ENCODE measurements at places on chromosomes 4 and X. TPM values are rescaled to one million over a fixed set of nuclear protein-coding genes. Genes with fewer than 3 reads are reported as not detected.

DNA sequence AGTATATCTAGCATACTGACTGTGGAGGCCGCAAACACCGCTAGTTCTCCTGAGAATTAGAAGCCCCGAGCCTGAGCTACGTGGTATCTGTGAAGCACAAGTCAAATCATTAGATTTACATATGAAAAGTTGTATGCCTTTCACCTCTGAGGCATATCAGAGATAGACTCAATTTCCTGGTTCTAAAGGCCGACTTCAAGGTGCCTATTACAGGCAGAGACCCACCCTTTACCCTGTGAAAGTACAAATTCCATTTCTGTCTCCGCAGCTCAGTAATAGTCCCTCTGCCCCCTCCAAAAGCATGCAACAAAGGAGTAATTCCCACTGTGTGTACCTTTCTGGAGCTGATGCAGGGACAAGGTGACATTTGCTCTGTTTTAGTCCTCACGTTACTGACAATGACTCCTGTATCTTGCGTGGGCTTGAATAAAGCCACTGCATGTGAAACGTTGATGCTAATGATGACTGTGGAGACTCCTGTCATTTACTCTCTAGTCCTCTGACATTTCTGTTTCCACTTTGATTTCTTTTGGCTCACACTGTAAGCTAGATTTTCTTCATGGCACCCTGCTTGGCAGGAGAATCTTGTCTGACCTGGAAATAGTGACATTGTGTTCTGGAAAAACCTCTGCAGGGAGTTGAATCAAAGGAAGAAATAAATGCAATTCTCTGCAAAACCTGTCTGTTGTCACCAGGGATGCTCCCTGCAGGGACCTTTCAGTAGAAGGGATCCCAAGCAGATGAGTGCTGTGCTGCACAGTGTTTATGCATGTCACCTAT lies 273.2 kb upstream of the EMCN start:
- DNase-seq, result no peak

- no peak for DNase-seq
These were observed 120.2 kb upstream of the ADGRL3 start for GRCh38 chr4:61079976-61080375.

DNA sequence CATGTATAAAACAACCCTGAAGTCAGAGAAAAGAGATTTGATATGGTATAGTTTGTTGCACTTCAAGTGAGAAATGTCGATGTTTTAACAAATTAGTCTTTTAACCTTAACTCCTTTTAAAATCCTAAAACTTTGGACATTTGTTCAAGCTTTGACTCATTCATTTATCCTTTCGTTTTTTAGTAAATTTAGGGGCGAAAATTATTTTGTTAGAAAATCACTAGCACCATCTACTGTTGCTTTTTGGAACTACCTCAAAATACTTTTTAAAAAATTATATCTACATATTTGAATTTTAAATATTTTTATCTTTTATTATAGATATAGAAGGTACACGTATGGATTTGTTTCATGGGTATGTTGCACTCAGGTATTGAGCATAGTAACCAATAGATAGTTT lies 165.1 kb upstream of the POF1B start:
- DNase-seq, result peak; percentile 5

- DNase-seq, result no peak
These were observed 407.0 kb downstream of the BCOR start for GRCh38 chrX:39690541-39691415.

GRCh38 chrX:154123241-154124219 lies 20.5 kb upstream of the OPN1LW start:
- DNase-seq, result peak; percentile 41

- DNase-seq, result no peak
These were observed 63.9 kb downstream of the PTCHD1 start for GRCh38 chrX:23398570-23398969.

GRCh38 chr4:182111586-182111985 lies 131.6 kb upstream of the TENM3 start:
- DNase-seq, result no peak

- DNase-seq, result no peak
These were observed 84.3 kb downstream of the RRAGB start for GRCh38 chrX:55801811-55802210.

GRCh38 chrX:153953342-153953830 lies 8.9 kb upstream of the RENBP start:
- DNase-seq, result no peak

- no peak for DNase-seq
These were observed 26.9 kb downstream of the FAM241A start for GRCh38 chr4:112172180-112172579.

DNA sequence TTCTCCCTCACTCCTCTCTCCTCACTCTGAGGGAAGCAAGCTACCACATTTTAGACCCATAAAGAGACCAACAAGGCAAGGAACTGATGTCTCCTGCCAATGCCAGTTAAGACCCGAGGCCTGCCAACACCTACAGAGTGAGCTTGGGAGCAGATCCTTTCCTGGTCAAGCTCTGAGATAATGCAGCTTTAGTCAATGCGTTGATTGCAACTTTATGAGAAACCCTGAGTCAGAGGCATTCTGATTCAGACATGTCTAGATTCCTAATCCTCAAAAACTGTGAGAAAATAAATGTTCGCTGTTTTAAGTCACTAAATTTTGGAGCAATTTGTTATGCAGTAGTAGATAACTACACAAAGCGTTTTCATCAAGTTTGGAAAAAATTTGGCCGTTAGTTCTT lies 115.5 kb downstream of the JADE1 start:
- no peak for DNase-seq

GRCh38 chr4:186021461-186022167 lies 47.3 kb upstream of the TLR3 start:
- peak; percentile 51 for DNase-seq

- no peak for DNase-seq
These were observed 10.5 kb upstream of the YTHDC1 start for GRCh38 chr4:68360231-68360968.

DNA sequence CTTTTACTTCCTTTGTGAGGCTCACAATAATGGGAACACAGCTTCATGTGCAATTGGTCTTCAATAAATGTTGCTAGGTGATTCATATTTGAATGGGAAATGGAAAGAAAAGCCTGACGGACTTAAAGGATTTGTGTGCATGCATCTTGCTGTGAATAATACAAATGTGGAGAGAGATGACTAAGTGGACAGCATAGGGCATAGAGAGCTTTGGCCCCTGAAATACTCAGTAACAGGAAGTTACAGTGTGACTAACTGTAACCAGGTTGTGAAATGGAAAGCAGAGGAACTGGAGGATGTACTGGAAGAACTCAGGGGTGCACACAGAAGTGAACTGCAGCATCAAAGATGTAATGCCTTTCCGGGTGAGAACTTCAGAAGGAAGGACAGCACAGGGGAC lies 206.7 kb downstream of the MGST2 start:
- peak; percentile 60 for DNase-seq

DNA sequence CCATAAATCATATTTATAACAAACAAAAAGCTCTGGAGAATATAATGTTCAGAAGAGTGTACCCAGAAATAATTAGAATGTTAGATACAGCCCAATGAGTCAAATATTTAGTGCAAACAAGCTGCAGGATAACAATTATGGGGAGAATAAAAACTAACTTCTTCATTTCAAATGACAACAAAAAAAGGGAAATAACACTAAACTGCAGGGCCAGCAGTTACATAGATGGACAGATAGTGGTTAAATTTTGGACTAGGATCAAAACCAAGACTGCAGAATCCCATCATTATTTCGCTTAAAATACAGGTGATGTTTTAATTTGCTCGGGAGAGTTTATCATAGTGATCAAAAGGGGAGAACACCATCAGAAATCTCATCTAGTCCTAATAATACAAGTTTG lies 617 bp upstream of the GPR34 start:
- no peak for DNase-seq

DNA sequence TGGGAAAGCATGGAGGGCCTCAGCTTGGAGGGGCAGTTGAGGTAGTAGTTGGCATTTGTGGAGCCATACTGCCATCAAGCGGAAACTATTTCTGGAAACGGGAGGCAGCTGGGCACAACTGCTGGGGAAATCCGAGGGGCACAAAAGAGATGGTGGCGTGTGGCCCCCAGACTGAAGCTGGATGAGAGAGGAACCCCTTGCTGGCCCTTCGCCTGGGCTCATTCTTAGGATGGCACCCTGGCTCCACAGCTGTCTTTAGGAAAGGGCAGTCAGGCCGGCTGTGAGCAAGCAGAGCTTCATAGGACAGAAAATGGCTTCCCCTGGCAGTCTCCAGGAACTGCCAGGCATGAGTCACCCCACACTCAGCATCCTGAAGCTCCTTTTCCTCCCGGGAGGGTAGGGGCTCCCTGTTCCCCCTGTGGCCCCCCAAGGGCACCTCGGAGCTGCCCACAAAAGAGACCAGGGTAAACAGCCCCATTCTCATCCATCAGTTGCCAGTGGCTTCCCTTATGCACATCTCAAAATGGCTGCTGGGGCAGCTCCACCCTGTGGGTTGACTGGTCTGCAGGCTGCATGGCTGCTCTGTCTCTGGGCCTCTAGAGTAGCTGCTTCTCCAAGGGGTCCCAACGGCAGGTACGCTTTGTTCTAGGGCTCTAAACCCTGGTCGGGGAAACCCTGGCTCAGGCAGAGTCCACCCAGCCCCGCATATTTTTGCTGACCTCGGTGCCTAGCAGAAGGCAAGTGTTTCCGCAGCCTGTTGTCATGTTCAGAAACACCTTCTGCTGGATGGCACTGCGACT lies 64.7 kb downstream of the NBDY start:
- no peak for DNase-seq

DNA sequence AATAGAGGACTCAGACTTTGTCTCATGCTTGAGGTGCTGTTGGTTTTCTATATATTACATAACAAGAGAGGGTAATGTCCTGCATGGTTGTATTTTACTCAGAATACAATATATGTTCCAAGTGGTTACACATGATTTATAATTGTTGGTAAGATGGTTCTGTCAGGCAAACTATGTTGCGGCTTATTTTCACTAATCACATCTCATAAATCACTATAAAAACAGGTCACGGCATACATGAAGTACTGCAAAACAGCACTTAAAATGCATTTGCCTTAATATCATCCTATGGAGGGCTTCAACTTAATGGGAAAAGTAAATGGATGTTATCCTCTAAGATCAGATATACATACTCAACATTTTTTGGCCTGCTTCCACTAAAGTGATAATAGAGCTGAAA lies 246.0 kb upstream of the ARSJ start:
- DNase-seq, result no peak

GRCh38 chrX:120790118-120790517 lies 85.5 kb downstream of the CT47B1 start:
- DNase-seq, result peak; percentile 21

DNA sequence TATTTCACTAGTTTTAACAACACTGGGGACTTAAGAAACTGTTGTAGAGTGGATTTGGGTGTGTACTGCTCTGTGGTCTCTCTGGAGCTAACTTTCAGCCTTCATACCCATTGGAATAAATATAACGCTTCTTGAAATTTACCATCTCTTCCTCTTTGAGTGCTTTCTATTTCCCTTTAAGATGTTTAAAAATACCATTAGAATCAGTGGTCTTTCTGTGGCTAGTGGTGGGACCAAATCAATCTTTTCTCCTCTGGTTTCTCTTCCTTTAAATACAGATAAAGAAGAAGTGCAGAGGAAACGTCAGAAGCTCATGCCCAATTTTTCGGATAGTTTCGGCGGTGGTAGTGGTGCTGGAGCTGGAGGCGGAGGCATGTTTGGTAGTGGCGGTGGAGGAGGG lies 92.0 kb downstream of the NFKB1 start:
- no peak for DNase-seq

DNA sequence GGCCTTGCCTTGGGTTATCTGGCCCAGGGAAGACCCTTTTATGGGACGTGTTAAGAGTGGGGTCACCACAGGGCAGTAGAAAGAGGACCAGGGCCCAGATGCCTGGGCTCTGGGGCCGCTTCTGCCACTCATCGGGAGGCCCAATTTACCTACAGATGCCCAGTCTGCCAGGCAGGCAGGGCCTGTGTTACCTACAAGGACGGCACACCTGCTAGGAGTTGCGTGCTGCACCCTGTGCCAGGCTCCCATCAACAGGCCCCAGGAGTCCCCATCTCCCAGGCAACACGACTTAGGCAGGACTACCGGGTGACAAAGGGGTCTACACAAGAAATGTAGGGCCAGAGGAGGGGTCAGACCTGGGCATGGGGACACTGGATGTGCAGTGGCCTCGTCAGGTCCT lies 34.6 kb downstream of the WDR1 start:
- DNase-seq, result no peak

- DNase-seq, result no peak
These were observed 153.3 kb upstream of the TBL1X start for GRCh38 chrX:9311421-9312160.

DNA sequence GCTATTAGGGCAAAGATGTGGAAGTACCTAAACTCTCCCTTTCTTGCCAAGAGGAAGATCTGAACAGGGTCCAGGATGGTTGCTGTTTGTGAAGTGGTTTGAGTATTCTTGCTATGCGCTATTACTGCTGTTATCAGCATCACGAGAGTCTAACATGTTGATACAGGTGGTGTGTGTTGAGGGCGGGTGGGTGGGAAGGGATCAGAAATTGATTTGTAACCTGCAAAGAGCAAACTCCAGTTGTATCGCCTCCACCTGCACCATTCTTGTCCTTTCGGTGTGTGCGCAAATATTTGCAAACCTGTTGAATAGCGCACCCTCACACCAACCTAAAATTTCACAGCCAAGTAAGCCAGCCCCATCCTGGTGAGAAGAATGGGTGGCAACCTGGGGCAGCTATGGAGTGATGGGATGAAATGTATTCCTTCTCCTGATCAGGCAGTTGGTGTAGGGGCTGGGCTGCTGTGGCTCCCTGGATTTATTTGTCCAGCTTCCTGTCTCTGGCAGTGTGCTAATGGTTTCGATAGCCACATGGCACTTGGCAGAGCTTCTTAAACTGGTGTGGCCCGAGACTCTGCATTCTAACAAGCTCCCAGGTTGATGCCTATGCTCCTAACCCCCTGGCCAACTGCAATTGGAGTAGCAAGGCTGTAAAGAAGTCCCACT lies 102.6 kb upstream of the SCML1 start:
- DNase-seq, result no peak

DNA sequence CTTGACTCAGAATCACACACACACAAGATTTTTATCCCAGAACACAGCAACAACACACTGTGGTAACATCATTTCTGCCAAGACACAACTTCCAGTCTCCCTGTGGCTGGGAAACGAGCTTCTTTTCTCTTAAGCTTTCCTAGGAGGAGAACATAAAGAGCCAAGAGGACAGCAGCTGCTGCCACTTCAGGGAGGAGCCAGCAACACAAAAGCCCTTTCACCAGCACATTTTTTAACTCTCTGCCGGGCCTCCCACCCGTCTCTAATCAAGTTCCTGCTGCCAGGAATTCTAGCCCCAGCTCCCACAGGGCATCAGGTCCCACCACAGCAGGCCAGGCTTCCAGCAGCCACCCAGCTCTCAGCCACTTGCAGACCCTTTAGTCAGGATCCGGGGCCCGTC lies 22.4 kb downstream of the FAT1 start:
- DNase-seq, result no peak

- DNase-seq, result no peak
These were observed 1306.6 kb upstream of the PABPC4L start for GRCh38 chr4:135508006-135508714.

Gene ZNF157
- total RNA-seq, result 0.54 TPM

Gene TIGD4
- total RNA-seq, result under 0.01 TPM

Gene FNIP2
- 9.4 TPM for total RNA-seq

Gene XG
- total RNA-seq, result under 0.01 TPM

Gene PFKFB1
- 0.27 TPM for total RNA-seq

Gene INPP4B
- 24.5 TPM for total RNA-seq

Gene EREG
- 165 TPM for total RNA-seq

Gene TMEM154
- 2.2 TPM for total RNA-seq

Gene F8A1
- total RNA-seq, result 6.7 TPM

Gene TMEM255A
- not detected for total RNA-seq

Gene MAGEA12
- not detected for total RNA-seq

Gene PABPC1L2A
- total RNA-seq, result not detected

Gene G6PD
- 110 TPM for total RNA-seq

Gene IL13RA2
- under 0.01 TPM for total RNA-seq

Gene BMX
- 0.27 TPM for total RNA-seq

Gene SPON2
- total RNA-seq, result 4.0 TPM

Gene CMC4
- total RNA-seq, result 4.8 TPM
